ENCODE measurements at places on chromosomes 7 and 10. TPM values are rescaled to one million over a fixed set of nuclear protein-coding genes. Genes with fewer than 3 reads are reported as not detected.

GNGT1 gene
- not detected for total RNA-seq

GRK5 gene
- total RNA-seq = 23.2 TPM

RELN gene
- not detected for total RNA-seq

OIT3 gene
- not detected for total RNA-seq

CC2D2B gene
- 3.0 TPM for total RNA-seq

PLAC9 gene
- total RNA-seq = not detected

GPAM gene
- 5.1 TPM for total RNA-seq

Data from activated CD8-positive, alpha-beta memory T cell treated with anti-CD3 and anti-CD28 coated beads, Interleukin-2, amount 10 ng/mL, durations not matched to agents 7 days and 5 days (primary cell).